T-helper 1 cell (primary cell): ENCODE measurements at places on chromosomes 13 and 19.

DNA sequence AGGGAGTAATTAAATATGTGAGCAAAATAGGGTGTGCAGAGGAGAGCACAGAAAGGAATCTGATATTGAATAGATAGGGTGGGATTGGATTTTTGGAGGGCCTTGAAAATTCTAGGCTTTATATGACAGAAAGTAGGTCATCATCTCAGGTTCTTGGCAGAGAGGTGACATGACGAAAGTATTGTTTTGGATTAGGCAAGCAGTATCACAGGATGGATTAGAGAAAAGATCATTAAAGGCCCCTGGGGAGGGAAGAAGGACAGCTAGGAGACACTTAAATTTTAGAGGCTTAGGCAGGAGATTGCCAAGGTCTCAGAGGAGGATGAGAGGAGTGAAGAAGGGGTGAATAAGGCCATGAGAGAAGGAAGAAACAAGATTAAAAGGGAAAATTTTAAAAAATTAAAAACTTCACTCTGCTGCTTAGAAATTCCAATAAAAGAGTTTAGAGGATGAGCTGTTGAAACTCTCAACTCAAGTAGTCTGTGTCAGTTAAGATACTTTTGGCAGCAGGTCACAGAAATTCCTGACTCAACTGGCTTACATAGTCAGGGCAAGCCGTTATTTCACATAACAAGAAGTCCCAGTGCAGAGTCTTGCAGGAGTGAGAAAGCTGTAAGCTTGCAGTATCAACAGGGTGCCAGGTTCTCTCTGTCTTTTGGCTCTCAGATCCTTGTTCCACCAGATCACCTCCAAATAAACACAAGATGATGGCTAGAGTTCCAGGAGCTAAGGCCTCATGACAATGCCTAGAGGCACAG is 8.8 kb downstream of the GPC6 start:
- DNase-seq, result no peak

DNA sequence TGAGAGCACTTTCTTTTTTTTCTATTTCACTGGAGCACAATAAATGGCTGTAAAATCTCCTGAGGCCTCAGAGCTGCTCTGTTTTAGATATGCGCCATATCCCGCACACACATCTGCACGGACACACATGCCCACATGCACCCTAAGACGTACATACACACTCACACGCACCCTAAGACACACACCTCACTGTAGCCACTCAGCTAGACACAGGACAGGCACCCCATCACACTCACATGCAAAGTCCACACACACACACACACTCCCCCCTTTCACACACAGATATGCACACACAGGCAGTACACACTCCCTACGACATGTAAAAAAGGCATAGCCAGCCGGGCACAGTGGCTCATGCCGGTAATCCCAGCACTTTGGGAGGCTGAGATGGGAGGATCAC is 8.8 kb downstream of the ELOF1 start:
- no peak for DNase-seq

DNA sequence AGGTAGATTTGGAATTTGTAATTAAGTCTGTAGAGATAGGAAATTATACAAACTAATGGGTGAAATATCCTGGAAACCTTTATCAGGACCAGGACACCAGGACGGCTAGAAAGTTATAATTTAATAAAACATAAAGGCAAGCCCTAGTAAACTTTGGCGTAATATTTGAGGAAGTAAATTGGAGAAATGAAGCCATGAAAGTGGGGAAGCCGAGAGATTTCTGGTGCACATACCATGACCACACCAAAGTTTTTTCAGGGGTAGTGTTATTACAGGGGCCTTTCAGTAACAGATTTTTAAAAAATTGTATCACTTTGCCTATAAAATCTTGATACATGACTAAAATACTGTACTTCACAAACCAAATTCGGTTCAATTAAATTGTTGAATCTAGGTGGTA is 54.7 kb upstream of the URAD start:
- DNase-seq, result no peak

- DNase-seq, result no peak
Observed at GRCh38 chr19:44455100-44455499, 6.8 kb upstream of the ZNF229 start.

DNA sequence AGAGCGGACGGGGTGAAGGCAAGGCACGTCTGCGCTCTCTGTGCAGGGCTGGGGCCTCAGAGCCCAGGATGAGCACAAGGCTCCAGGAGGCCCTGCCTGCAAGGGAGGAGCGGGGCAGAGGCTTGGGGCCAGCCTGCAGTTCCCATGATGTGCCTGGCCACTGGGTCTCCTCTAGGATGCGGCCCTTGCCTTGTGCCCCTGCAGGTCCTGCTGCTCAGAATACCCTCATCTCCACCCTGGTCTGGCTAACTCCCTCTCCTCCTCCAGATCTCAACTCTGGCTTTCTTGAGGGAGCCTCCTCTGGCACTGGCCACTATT is 27.8 kb downstream of the ELAVL1 start:
- no peak for DNase-seq

DNA sequence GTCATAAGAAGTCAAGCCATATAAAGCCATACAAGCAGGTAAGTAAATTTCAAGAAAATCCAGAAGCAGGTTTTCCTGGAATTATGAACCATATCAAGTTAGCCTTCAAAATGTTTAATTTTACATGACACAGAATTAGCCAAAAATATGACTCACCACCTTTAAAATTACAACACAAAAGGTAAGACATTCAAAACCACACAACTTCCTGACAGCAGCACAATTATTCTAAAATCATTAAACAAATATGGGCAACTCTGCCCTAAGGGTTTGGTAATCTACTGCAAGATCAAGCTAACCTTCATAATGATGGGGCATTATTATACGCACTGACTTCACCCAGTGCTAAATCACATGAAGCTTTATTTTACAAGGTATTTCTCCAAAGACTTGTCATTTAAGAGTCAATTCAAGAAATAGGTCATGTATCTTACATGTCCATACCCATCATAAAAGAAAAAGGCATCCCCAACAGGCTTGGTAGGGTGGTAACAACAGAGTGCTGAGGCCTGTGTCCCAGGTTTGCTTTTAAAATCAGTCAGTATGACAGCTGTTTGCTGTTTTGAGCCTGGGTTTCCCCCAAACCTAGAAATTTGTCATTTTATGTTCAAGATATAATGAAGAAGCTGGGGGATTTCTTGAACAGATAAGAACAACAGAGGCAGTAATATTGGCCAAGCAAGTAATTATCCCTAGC is 15.2 kb downstream of the RCBTB1 start:
- no peak for DNase-seq

DNA sequence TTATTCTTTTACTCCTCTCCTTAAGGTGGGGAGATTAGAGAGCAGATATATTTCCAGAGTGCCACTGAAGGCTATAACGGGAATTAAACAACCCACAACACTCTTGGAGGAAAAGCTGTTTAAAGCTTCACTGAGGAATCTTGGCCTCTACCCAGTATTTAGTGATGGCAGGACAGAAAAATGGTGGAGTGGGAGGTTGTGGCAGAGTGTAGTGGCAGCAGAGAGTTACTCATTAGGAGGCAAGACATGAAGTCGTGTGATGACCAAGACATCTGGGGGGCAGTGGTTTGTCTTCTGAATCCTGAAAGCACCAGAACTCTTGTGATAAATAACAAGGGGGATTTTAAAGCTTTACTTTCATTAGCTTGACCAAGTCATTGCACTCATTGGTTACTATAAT is 563.5 kb upstream of the SLITRK5 start:
- no peak for DNase-seq

DNA sequence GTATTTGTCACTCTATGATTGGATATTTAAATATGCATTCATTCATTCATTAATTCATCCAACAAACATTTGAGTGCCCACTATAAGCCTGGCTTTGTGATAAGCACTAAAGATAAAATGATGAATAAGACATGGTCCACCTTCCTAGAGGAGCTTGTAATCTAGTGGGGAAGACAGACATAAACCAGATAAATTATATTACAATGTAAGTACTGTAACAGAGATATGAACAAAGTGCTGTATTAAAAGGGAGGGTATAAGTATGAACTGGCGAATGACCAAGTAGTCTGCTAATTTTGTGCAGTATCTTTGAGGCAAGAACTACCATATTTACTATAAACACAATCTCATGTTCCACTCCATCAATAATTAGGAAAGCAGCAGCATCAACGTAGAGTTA is 88.2 kb downstream of the RBM26 start:
- DNase-seq, result no peak

- DNase-seq, result no peak
Observed at GRCh38 chr19:20271215-20271926, 104.4 kb downstream of the ZNF486 start.

DNA sequence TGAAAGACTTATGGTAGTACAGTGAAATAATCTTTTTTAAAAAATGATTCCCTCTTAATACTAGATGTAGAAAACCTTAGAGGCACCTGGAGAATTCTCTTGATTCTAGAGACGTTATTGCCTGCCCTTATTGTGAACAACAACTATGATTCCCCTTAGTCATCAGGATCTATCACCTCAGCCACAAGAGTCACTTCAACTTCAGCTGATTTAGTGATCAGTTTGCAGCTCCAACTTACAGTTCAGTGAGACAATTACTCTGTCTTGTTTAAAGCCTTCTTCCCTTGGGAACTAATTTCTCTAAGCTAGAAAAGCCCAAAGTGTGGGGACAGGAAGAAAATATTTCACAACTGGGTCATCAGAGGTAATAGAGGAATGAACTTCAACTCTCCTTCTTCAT is 254.3 kb upstream of the SLITRK1 start:
- no peak for DNase-seq

DNA sequence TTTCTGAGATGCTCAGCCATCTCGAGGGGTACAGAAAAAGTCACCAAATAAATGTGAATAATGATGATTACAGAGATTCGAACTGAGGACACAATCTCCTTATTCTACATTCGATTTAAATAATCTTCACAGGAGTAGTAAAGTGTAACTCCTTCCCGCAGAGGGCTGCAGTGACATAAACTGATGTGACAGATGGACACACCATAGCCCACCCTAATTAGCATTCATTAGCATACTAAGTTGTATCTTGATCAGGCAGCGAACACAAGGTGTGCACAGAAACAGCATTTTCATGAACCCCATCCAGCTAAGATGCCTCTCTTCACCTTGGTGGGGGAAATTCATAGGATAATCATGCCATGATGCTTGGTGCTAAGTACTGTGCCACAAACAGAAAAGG is 83.0 kb downstream of the TNFSF11 start:
- no peak for DNase-seq

DNA sequence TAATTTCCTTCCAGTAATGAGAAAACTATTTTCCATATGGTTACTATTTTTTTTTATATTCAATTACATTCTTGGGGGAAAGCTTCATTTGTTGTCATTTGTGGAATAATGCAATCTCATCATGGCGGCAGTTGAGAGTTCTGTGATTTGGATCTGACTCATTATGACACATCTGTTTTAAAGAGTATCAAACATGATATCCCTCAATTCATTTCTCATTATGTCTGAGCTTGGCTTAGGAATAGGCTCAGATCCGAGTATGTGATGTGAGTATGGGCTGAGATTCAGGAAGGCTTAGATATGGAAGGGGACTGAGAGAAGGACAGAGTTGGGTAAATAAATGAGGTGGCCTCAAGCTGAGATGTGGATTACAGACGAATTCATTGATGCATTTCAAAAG is 64.4 kb downstream of the POSTN start:
- no peak for DNase-seq

GRCh38 chr19:12796146-12797071 is 5.1 kb downstream of the JUNB start:
- DNase-seq, result peak; percentile 82

- no peak for DNase-seq
Observed at GRCh38 chr19:18650021-18650390, 13.2 kb downstream of the KLHL26 start.

- no peak for DNase-seq
Observed at GRCh38 chr13:41597348-41598041, 140.1 kb downstream of the RGCC start.

DNA sequence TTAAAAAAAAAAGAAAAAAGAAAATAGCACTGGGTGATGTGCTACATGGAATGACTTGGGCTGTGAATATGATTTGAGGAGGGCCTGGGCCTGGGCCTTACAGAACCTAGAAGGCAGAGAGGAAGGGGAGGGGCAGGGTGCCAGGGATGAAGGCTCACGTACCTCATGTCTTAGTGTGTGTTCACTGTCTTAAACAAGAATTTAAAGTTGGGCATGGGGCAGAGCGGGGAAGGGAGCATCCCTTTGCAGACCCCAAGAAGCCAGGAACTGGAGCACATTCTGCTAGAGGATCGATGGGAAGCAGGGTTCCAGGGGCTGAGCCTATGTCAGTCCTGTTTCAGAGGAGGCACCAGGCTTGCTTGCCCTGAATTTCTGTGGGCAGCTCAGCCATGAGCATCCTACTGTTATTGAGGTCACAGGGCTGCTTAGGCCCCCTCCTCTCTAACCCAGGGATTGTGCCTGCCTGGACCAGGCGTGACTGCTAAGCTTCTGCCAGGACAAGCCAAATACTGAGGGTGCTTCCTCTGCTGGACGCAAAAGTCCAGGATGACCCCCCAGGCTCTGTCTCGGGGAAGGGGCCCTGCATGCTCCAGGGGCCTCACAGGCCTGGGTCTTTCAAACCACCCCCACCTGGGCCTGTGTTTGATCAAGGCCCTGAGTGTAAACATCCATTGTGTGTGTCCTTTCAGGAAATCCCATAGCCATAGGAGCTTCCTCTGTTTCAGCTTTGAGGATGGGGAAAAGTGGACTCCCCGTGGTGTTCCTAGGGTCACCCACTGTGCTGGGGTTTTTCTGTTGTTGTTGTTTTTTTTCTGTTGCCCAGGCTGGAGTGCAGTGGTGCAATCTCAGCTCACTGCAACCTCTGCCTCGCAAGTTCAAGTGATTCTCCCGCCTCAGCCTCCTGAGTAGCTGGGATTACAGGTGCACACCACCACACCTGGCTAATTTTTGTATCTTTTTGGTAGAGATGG is 4.8 kb downstream of the LSR start:
- no peak for DNase-seq

GRCh38 chr19:43305642-43306041 is 36.3 kb upstream of the PSG9 start:
- no peak for DNase-seq

GRCh38 chr13:28128030-28128429 is 10.3 kb upstream of the PAN3 start:
- no peak for DNase-seq
